ENCODE measurements at places on chromosomes 2 and 18.
A peak's percentile ranks its signal among the peaks of the same experiment; 100 is the strongest.

GRCh38 chr18:63084219-63084618, 235.3 kb downstream of the BCL2 start:
- DNase-seq = no peak

DNA sequence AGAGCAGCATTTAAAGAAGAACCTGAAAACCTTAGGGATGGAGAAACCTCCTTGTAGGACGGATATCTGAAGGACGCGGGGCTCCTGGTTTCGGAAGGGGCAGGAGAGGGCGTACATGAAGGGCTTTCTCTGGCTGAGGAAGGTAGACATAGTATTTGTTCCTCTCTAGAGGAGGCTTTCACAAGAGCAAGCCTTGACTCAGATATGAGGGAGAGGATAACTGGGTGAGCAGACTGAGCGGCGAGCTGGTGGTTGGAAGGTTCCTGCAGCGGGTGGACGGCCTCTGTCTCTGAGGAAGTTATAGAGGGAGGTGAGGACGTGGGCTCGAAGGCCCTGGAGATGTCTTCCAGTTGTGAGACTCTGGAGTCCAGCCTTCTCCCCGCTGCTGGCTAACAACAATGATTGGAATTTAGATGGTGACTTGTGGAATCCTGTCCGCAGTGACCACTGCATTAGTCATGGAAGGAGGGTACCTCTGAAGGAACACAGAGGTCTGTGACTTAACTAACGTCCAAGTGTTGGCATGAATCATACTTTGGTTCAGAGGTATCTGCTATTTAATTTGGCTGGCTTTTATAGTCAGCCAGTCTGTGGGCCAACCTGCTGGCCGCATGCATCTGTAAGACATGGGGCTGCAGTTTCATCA, 80.9 kb downstream of the ASAP2 start:
- peak; percentile 86 for DNase-seq

DNA sequence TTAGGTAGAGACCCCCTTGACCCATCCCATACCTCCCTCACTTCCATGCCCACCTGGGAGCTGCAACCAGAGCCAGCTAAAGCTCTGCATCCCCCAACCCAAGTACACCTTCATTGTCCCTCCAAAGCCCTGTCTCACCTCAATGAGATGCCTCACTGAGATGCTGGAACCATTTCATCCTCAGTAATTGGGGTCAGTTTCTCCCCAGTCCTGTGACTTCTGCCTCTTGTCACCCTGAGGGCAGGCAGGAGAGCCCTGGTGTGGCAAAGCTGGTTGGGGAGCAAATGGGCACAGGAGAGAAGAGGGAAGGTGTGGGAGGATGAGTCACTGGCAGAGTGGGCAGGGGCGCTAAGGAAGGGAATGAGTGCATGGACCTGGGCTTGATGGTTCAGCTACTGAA, 27.9 kb upstream of the NT5DC4 start:
- no peak for DNase-seq

DNA sequence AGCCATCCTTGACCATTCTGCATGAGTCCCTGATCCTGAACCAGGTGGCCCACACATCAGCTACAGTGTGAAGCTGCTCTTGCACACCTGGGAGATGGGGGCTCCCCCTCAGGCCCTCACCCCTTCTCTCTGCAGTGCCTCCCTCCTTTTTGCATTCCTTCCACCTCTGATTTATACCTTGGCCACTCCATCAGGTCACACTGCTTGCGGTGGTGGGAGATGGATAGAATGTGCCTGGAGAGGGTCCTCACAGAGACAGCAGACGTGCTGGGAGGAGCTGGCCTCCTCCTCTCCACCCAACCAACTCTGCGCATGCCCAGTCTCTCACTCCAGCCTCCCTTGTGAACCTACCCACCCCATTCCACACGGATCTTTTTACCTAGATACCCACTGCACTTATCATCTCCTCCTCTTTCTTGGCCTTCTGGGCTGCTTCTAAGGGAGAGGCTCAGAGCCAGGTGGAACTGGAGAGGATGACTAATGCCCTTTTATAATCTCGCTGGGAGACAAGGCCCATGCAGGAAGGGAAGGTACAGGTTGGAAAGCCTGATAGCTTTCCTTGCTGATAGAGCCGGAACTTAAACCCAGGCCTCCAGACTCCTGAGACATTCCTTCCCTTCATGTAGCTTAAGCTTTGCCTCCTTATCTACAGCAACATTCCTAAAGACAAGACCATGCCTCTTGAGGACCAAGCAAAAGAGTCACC, 205.1 kb downstream of the ZBTB7C start:
- DNase-seq = no peak

DNA sequence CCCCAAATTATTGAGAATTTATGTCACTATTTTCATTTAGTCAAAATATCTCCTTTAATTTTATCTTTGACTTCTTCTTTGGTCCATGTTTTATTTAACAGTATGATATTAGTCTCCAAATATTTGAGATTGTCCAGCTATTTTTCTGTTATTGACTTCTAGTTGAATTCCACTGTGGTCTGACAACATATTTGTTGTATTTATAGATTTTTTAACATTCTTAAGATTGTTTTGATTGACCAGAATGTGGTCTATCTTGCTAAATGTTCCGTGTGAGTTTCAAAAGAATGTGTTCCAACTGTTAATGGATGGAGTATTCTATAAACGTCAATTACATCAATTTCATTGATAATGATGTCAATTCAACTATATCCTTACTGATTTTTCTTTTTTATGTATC, 1452.1 kb downstream of the SUCLG1 start:
- no peak for DNase-seq

GRCh38 chr18:73924836-73925235, 222.8 kb downstream of the FBXO15 start:
- DNase-seq = no peak

- no peak for DNase-seq
Measured at GRCh38 chr18:10381951-10382350, 72.5 kb upstream of the APCDD1 start.

GRCh38 chr2:16671760-16672159, 6.1 kb upstream of the CYRIA start:
- no peak for DNase-seq

GRCh38 chr2:156064540-156064939, 268.0 kb downstream of the NR4A2 start:
- DNase-seq = no peak

Data from fibroblast of the conjunctiva (primary cell).